Fibroblast of pulmonary artery (primary cell): ENCODE measurements at places on chromosomes 12 and 14.

GRCh38 chr12:25497021-25497420 lies 56.1 kb downstream of the LMNTD1 start:
- no peak for DNase-seq

DNA sequence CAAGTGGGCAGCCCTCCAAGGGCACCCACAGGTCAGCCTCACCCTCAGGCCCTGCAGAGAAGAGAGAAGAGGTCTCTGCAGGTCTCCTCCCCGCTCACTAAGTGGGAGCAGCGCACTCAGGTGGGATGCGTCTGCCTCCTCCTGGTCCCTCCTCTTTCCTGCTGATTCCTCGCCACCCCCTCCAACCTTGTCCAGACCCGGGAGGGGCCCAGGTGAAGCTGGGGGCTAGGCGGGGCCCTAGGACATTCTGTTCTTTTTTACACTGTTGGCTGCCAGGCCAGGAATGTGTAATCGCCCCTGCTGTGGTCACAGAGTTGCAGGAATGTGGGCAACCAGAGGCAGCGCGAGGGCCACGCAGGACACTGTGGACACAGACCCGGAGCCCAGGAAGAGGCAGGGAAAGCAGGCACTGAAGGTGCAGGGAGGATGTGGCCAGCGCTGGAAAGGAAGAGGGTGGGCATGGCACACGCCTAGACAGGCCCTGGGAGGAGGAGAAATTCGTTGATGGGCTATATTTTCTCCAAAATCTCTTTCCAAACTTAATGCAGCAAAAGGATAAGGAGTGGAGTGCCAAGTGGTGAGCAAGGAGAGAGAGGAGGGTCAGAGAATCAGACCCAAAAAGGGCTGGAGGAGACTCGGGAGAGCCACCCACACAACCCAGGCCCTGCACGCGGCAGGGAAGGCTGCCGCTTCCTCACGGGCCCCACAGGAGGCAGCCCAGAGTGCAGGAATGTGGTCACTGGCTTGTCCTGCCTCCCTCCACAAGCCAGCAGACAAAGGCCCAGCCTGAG lies 911 bp upstream of the SCNN1A start:
- DNase-seq = peak; percentile 76

- DNase-seq = no peak
These were observed 34.6 kb downstream of the MTHFD1 start for GRCh38 chr14:64422756-64423155.

- DNase-seq = no peak
These were observed 199.5 kb upstream of the PLEKHG7 start for GRCh38 chr12:92503029-92503931.

DNA sequence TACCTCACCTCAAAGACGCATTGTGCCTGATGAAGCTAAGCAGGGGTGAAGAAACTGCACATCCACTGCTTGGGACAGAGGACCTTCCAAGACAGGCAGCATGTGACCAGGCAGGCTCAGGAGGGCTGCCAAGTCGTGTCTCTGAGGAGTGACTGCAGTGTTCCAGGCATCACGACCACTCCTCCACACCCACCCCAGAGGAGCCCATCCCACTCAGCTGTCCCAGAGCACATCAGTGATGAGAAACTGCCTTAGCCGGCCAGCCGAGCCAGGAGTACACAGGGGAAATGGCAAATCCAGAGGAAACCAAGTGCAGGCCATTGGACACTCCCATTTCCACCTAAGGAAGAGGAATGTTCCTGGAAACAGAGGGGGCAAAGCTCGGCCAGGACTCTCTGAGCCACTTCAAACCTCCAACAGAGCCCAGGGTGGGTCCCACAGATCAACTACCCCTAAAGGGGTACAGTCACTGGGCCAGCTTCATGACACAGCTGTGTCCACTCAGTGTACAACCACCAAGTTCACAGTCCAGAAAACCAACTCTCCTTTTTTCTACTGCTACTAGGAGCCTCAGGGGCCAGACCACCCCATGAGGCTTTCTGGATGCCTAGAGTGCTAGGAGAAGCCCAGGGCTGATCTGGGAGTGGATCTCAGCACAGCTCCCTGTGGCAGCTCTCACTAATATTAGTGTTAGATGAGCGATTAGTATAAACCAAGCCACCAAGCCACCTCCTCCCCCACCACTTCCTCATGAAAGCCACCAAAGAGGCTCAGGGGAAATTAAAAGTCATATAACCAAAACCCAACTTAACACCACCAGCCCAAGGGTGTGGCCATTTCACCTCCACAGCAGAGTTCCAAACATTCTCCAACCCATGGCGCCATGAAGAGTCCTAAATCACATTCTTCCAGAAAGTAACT lies 15.4 kb downstream of the PXN start:
- peak; percentile 49 for DNase-seq

DNA sequence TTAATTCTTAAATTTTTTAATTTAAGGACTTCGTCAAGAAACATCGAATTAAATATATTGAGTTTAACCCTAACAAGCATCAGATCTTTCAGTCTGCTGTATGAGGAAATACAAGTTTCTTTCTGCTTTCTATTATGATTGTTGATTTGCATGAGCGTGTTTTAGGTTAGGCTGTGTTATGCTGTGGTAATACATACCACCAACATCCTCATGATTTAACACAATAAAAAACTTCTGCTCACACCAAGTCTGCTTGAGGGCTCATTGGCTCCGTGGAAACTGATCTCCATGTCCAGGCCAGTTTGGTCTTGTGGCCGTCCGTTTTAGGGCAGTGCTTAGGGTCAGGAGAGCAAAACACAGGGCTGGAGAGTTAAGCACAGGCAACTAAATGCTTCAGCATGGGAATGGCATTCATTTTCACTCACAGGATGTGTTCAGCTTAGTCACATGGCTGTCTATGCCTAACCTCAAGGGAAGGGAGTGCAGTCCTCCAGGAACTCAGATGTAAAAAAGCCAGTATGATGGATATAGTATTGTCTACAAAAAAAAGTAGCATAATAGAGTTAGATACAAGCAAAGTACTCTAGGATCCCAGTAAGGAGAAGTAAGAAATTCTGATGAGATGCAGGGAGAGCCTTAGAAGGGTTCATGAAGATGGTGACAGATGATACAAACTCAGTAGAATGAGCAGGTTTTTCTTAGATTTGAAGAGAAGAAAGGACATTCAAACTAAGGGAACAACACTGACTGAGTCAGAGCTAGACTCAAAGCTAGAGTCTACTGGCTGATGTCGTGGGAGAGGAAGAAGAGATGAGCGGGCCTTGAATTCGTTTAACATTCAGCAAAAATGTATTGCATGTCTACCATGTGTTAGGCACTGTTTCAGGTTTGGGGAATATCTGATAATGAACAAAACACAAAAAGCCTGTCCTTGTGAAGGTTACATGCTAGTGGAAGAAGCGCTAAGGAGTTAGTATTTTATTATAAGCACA lies 16.3 kb downstream of the MARK3 start:
- DNase-seq = peak; percentile 77

DNA sequence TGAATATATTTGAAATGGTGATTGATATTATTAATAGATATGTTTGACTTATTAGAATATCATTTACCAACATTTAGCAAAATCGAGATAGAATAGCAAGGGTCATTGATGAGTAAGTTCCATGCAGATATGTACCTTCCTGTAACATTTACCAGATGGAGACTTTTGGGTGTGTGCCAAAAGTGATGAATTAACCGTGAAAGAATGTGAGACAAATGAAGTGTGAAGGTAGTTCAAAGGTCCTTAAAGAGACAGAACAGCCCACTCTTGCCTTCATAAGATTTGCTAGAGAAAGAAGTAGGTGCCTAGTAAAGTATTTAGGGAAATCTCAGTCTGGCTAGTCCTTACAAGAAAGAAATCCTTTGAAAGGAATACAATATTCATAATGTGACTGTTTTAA lies 45.5 kb downstream of the FGD4 start:
- DNase-seq = peak; percentile 86
